SK-N-DZ (cell line): ENCODE measurements at places on chromosomes 3 and 15.

- DNase-seq = no peak
Observed at GRCh38 chr3:100609305-100609704, at the start of gene ADGRG7. ADGRG7 (plus strand) TSS chr3:100609601; CDS start chr3:100609857, 256 bp downstream.

GRCh38 chr3:175777495-175777894 is 918.4 kb downstream of the NAALADL2 start:
- no peak for DNase-seq

GRCh38 chr3:145698250-145698649 is 462.7 kb downstream of the PLOD2 start:
- no peak for DNase-seq

- DNase-seq = no peak
Observed at GRCh38 chr3:834679-835078, 258.1 kb upstream of the CNTN6 start.

DNA sequence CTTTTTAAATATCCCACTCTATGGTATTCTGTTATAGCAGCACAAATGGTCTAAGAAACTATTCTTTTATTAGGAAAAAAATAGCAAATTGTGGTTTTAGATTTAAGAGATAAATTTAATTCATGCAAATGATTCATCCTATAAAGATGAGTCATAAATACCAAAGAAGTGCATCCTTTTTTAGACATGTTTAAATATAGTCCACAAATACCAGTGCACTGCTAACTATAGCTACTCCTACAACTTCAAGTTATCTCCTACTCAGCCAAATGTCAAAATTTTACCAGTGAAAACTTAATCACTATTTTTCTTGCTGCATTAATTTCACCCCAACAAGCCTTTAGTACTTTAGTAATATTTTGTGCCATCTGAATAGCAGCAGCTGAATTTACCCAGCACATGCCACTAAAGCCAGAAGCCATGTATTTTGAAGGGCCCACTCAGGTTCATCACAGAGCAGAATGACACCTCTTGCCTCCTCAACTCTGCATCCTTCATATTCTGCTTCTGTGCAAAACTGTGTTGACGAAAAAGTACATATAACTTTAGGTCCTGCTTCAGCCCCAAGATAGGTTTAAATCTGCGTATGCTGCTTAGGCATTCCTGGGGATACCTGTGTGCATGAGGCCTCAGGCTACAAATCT is 24.9 kb downstream of the CX3CR1 start:
- DNase-seq = no peak
